Stimulated activated CD4-positive, alpha-beta T cell treated with anti-CD3 and anti-CD28 coated beads, Interleukin-1b, Interleukin-23, amount 100 ng/mL, for 24 hours (primary cell): ENCODE measurements at places on chromosomes 2 and 18.

DNA sequence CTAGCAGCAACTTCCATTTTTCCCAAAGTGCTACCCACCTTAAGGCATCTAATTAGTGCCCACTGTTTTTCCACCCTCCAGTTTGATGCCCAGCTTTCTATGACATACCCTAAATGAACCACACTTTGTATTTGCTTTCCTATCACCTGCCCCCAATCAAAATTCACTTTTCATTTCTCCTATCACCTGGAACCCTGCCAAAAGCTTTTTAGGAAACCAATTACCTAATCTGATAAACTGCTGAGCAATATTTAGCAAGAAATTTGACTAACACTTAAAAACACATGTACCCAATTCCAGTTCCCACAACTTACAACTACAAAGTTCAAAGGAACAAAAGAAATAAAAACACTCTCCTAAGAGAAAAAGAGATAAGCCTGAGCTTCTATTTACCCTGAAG is 71.7 kb downstream of the IKZF2 start:
- DNase-seq: no peak

DNA sequence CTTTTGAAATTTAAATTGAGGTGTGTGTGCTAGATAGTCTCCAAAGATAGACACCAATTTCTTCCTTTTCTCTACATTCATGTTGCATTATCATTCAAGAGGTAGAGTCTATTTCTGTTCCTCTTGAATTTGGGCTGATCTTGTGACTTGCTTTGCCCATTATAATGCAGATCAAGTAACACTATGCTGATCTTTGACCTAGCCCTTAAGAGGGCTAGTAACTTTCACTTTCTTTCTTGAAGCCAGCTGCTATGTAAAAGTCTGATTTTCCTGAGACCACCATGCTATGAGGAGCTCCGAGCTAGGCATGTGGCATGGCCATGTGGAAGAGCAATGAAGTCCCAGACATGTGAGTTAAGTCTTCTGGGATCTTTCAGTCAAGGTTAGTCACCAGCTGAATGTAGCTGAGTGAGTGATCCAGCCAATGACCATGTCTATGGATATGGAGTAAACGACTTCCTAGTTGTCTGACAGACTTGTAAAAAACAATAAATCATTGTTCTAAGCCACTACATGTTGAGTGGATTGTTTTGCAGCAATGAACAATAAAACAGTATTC is 189.4 kb upstream of the CWC22 start:
- no peak for DNase-seq

GRCh38 chr2:13770279-13770678 is 862.2 kb upstream of the LRATD1 start:
- DNase-seq: no peak

GRCh38 chr2:66661253-66662173 is 226.6 kb downstream of the MEIS1 start:
- DNase-seq: no peak

- DNase-seq: no peak
These were observed 72.7 kb upstream of the PPP1CB start for GRCh38 chr2:28678944-28679343.

DNA sequence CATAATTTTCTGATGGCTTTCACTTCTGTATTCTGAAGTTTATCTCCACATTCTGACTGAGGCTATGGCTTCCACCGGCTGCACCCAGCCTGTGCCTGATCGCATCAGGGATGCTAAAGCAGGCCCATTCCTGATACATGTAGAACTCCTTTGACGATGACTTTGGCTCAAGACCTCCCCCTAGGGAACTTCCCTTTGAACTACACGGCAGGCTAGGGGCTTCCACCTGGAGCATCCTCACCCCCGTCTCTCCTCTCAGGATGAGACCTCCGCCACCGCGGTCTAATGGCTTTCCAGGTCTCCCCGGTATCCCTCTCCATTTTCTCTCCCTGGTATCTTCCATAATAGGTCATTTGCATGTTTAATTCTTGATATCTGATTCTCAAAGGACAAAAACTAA is 214.9 kb upstream of the CHST9 start:
- no peak for DNase-seq

- DNase-seq: no peak
These were observed 1241.1 kb upstream of the LRRTM1 start for GRCh38 chr2:81545626-81546025.

GRCh38 chr2:26359886-26360473 is 13.4 kb upstream of the ADGRF3 start:
- DNase-seq: no peak

- DNase-seq: no peak
These were observed 86.6 kb upstream of the THOC1 start for GRCh38 chr18:354471-354870.

- DNase-seq: no peak
These were observed 135.8 kb downstream of the SETBP1 start for GRCh38 chr18:44816477-44816876.

DNA sequence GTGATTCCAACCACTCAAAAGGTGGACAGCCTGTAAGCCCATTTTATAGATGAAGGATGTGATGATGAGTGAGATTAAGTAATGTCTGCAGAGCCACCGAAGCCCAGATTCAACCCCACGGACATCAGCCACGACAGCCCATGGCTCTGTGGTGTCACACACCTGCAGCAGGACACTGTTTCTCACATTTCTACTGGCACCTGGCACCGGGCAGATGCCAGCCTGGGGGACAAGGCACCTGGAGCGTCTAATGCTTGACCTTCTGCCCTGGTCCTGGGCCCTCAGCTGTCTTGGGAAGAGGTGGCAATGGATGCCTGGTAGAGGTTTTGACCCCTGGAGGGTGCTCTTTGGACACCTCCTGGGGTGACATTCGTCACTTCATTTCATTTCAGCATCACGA is 176.3 kb downstream of the ANAPC1 start:
- no peak for DNase-seq

DNA sequence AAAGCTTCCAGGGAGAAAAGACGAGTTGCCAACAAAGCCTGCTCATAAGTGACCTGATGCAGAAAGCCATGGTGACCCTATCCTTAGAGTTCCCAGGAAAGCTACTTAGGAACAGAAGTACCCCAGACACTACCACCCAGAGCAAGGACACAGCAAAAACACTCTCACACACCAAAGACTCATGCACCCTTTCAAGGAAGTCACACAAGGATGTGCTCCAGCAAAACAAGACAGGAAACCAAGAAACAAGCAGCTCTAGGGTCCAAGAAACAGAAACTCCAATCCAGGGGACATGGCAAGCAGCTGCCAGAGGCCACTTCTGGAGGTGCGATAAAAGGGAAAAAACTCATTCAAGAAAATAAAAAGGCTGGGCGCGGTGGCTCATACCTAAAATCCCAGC is 5.7 kb downstream of the KIF1A start:
- no peak for DNase-seq

DNA sequence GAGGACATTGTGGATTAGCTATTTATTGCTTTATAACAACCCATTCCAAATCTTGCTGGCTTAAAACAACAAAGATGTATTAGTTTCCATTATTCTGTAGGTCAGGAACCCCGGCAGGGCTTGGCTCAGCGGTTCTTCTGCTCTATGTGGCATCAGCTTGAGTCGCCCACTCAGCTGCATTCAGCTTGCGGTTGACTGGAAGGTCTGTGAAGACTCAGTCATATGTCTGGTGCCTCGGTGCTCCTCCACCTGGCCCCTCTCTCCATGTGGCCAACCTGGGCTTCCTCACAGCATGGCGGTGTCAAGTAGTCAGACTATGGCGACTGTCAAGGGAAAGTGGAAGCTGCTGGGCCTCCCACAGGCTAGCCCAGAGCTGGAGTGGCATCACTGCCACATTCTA is 48.6 kb downstream of the EMILIN2 start:
- DNase-seq: no peak

DNA sequence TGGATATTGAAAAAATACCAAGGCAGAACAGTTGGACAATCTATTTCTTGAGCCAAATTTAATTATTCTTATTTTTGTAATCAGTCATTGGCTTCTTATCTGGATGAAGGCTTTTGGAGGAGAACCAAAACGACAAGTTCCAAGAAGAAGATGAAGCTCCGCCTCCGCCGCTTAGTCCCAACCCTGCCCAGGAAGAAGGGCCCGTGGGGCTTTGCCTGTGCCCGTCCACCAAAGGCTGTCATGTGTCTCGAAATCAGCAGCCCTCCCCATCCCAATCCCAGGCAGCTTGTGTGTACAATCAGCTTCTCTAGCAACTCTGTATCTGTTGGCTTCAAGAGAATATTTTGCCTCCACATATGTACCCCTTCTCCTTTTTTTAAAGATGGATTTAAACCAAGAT is 24.6 kb downstream of the PTRHD1 start:
- DNase-seq: no peak

DNA sequence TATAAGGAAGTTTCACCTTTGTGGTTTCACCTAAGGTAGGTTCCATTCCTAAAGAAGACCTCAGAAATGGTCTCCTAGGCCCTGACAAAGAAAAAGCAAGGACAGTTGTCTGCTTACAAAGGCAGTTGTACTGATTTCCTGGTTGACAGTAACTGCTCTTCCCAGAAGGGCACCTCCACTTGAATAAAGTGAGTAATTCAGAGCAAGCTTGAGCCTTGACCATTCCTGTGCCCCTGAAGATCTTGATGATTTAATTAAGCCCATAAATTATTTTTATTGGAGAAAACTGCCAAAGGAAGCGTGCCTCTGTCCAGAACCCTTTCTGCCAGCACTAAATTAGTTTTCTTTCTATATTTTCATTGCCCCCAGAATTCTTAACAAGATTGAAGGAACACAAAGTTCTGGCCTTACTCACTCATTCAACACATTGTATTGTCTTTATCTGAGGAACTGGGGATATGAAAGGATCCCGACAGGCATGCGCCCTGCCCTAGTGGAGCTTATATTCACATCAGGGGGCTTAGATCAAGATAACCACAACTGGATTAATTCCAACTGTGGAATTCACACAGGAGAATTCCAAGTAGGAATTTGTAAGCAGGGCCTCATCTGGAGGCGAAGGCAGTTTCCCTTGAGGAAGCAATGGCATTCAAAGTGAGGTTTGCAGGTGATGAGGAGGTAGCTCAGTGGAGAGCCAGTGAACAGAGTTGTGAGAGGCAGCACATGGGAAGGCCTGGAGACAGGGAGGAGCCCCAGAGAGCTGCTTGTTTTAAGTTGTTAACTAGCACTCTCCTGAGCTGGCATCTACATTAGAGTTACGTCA is 21.2 kb downstream of the PTRHD1 start:
- DNase-seq: no peak

GRCh38 chr2:17625446-17625845 is 85.0 kb downstream of the VSNL1 start:
- no peak for DNase-seq

GRCh38 chr2:234633581-234634230 is 136.8 kb upstream of the ARL4C start:
- DNase-seq: no peak

- no peak for DNase-seq
These were observed 23.6 kb downstream of the ZBTB7C start for GRCh38 chr18:48385596-48385995.

DNA sequence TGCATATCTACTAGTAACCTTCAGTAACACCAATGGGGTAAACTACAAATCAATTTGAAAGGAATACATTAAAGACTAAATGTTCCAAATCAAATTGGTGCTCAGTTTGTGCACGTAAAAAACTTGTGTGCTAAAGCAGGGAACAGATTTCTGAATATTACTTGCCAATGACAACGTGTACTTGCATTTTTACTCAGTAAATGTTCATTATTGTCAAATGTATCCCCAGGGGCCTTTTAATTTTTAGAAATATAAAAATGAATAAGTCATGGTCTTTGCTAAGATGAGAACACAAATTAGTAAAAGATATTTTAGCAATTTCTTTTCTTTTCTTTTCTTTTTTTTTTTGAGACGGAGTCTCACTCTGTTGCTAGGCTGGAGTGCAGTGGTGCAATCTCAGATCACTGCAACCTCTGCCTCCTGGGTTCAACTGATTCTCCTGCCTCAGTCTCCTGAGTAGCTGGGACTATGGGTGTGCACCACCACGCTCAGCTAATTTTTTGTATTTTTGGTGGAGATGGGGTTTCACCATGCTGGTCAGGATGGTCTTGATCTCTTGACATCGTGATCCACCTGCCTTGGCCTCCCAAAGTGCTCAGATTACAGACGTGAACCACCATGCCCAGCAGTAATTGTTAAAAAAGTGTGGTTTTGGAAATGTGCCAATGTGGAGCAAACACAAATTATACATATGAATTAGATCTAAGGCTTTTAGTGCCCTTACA is 52.6 kb downstream of the PMAIP1 start:
- no peak for DNase-seq

- DNase-seq: no peak
These were observed 439.8 kb downstream of the TNS1 start for GRCh38 chr2:217562871-217563480.

DNA sequence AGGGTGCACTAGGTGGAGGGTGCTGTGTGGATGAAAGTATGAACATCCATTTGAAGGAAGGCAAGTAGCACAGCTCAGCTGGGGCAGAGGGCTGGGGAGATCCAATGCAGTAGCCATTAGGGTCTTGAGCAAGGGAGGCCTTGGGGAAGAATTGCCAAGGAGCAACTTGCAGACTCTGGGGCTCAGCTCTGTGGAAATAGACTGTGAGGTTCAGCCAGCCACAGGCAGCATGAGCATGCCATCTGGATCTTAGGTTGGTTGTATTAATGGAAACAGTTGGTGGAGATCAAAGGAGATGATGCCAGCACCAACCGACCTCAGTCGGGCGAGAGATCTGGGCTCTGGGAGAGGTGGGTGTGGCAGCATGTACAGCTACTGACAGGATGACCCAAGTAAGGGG is 5.6 kb downstream of the ZAP70 start:
- no peak for DNase-seq

DNA sequence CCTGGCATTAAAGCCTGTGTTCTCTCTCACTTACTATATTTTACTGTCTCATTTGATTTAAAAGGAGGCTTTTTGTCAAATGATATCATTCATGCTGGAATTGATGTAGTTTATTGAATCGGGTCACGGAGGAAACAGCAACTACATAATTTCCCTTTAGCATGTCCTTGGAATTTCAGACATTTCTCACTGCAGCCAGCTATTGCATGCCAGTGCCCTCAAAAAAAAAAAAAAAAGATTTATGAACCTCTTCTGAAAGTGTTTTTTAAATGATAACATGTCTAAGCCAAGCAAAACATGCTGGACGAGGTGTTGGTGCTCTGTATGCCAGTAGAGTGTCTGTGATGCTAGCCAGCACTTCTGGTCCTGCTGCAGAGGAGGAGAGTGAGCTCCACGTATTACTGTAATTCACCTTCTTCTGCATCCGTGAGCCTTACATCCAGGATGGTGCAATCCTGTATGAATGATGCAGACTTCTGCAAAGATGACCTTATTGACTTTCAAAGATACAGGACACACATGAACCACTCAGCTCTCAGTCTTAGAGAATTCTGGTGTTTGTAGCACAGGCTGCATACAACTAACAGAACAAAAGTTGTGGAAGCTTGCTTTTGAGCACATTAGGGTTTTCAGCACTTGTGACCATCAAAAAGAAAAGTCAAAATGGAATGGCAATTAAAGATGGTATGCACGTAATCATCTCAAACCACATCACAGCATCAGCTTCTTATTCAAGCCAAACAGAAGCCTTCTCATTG is 31.1 kb downstream of the UGP2 start:
- no peak for DNase-seq

DNA sequence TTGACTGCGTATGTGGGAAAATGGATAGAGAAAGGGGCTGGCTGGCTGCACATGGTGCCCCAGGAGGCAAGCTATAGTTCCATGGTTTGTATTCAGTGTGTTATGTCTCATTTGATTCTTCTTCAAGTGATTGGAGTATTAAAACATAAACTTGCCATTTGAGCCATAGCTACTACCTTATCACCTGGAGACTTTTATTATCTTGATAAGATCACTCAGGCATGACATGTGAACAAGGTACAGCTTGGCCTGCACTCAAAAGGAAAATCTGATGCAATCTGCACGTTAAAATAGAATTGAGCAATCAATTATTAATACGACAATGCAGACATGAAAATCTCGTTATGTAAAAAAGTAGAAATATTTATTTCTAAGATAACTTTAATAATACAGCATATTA is 116.9 kb downstream of the RND3 start:
- no peak for DNase-seq
